ENCODE measurements at places on chromosomes 3 and 15. TPM values are rescaled to one million over a fixed set of nuclear protein-coding genes. Genes with fewer than 3 reads are reported as not detected.

The TNIK gene
- 28.8 TPM for total RNA-seq

The GPR27 gene
- 1.6 TPM for total RNA-seq

The BUB1B gene
- 95.3 TPM for total RNA-seq

The TNFAIP8L3 gene
- not detected for total RNA-seq

The GOLGA8T gene
- not detected for total RNA-seq

The SLC7A14 gene
- total RNA-seq = not detected

The LEO1 gene
- total RNA-seq = 31.4 TPM

The PIERCE2 gene
- 0.81 TPM for total RNA-seq

The SECISBP2L gene
- total RNA-seq = 36.8 TPM

The SH3BP5 gene
- 9.4 TPM for total RNA-seq

The CA12 gene
- 0.46 TPM for total RNA-seq

The C3orf38 gene
- 22.4 TPM for total RNA-seq

The TMEM212 gene
- total RNA-seq = not detected

- no peak for DNase-seq
These were observed 215.6 kb downstream of the RPLP1 start for GRCh38 chr15:69668039-69668705.

DNA sequence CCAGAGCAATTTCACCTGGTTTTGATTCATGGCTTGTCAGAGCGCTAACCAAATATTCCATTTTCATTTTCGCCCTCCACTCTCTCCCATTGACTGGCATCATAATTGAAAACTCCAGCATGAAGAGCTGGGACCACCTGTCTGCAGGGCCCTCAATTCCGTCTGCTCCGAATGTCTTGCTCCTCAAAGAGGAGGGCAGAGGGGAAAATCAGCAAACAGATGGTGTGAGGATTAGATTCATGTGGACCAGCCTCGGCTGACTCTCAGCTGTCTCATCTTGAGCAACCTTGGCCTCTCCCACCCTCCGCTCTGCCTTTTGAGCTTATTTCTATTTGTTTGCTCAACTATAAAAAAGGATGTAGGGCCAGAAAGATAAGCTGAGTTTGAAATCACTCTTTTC is 512.2 kb upstream of the PPP2R3A start:
- DNase-seq = no peak

DNA sequence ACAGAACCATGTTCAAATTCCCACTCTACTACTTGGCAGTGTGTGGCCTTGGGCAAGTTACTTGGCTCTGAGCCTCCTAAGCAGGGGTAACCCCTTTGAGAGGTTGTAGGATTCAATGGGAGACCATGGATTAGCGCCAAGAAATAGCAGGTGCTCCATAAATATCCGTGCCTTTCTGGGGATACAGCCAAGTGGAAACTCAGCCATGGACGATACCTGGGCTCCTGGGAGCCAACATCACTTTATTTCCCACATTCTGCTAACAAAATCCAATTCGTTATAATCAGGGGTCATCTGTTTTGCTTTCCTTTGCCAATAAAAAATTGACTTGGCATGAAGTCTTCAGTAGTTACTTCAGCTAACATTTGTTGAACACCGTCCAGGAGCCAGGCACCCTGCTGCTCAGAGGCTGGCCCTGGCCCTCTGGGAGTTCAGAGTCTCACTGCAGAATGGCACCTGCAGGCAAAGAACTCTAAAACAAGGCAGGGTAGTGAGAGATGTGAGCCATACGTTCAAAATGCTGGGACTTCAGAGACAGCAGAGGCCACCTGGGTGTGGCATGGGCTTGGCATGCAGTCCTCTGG is 42.3 kb downstream of the ZDHHC19 start:
- DNase-seq = no peak

- no peak for DNase-seq
These were observed 26.1 kb upstream of the LOXL1 start for GRCh38 chr15:73900095-73900712.

GRCh38 chr3:105836533-105836932 is 32.3 kb downstream of the CBLB start:
- peak; percentile 73 for DNase-seq

GRCh38 chr3:67517781-67518180 is 136.6 kb downstream of the SUCLG2 start:
- DNase-seq = no peak

DNA sequence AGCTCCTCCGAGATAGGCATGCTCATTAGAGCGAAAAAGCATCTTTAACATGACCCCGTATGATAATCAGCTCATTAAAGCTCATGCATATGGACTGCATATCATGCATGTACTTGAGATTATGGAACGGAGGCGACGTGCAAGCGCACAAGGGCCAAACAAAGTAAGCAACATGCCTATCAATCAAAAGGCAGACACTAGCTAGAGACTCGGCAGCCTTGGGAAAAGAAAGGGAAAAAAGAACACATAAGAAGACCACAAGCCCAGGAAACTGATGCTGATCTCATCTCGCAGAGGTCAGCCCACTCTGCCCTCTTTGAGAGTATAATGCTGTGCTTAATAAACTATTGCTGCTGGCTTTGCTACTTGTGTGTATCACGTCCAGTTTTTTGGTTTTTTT is 2.6 kb upstream of the ACOX2 start:
- no peak for DNase-seq

- DNase-seq = no peak
These were observed 93.2 kb downstream of the BCHE start for GRCh38 chr3:165744025-165744424.

DNA sequence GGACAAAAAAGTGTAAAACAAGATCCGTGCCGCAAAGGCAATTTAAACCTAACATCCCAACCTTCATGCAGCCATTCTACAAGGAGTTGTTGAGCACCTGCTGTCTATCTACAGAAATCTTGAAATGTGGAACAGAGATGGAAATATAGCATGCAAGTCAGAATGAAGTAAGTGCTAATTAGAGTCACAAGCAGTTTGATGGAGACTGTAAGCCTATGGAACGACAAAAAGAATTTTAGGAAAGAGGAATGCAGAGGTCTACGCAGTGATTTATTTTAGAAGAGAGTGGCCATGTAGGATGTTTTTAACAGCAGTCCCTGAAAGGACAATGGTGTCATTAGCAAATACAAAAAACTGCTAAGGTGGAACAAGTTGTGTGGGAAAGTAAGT is 851 bp upstream of the DCBLD2 start:
- DNase-seq = no peak

DNA sequence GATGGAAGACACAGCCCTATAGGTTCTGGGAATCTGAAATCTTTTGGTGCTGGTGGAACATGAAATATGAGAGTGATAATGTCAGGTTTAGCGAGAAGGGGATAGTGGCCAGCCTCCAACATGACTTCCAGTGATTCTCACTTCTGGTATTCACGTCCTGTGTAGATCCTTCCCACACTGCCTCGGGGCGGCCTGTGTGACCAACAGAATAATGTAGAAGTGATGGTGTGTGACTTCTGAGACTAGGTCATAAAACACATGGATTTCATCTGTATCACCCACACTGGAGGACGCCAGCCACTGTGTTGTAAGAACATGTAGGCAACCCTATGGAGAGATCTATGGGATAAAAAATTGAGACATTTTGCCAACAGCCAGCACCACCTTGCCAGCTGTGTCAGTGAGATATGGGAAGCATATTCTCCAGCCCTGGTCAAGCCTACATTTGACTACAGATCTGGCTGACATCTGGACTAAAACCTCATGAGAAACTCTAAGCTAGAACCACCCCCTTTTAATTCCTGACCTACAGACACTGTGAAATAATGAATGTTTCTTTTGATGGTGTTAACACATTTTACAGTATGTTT is 25.5 kb upstream of the NUDT16 start:
- DNase-seq = no peak

DNA sequence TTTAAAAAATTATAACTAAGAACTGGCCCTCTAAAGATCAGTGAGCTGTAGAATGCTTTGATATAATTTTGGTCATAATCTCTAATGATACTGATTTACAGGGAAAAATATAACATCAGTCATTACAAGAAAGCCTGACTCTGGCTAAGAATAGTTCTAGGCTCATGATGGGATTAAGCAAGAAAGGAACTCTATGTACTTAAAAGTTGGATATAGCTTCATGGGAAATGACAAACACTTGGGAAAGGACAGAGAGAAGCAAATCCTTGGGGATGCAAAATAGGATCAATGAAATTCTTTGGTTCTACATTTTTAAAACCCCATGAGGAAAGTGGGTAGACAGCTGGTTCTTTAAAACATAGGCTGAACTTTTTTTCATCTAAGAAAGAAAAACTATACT is 472.7 kb upstream of the NR2F2 start:
- no peak for DNase-seq

- no peak for DNase-seq
These were observed 273.9 kb downstream of the TIGIT start for GRCh38 chr3:114567771-114568170.

GRCh38 chr3:125351152-125351551 is 24.0 kb downstream of the ZNF148 start:
- no peak for DNase-seq

GRCh38 chr3:73473898-73474416 is 150.8 kb downstream of the PDZRN3 start:
- DNase-seq = no peak

GRCh38 chr15:90435652-90436337 is 47.8 kb downstream of the IQGAP1 start:
- DNase-seq = no peak

DNA sequence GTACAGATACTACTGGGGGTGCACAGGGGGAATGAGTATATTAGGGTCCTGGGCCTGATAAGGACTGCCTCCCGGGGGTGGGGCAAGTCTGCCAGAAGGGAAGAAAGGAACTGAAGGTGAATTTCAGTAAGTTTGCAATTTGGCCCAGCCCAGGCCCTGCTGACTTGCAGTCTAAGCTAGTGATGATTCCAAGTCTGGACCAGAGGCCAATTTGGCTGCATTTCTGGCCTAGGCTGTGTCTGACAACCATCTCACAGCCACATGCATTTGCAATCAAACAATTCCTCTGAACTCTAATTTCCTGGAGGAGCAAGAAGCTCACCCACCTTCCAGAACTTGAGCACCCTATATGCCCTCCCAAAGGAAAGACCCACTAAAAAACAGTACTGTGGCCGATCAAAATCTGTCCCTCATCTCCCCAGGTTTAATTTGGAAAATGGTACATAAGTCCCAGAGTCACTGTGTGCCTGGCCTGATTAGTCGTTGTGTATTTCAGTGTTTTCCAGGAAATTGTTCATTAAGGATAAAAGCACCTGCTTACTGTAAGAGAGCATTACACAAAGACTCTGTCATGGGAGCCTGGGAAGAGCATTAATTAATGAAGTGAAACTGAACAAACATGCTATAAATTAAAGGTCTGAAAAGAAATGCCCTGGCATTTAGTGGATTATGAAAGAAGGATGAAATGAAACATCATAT is 114.5 kb downstream of the MEGF11 start:
- no peak for DNase-seq

GRCh38 chr3:33144433-33144832 is 30.6 kb downstream of the CRTAP start:
- peak; percentile 63 for DNase-seq

DNA sequence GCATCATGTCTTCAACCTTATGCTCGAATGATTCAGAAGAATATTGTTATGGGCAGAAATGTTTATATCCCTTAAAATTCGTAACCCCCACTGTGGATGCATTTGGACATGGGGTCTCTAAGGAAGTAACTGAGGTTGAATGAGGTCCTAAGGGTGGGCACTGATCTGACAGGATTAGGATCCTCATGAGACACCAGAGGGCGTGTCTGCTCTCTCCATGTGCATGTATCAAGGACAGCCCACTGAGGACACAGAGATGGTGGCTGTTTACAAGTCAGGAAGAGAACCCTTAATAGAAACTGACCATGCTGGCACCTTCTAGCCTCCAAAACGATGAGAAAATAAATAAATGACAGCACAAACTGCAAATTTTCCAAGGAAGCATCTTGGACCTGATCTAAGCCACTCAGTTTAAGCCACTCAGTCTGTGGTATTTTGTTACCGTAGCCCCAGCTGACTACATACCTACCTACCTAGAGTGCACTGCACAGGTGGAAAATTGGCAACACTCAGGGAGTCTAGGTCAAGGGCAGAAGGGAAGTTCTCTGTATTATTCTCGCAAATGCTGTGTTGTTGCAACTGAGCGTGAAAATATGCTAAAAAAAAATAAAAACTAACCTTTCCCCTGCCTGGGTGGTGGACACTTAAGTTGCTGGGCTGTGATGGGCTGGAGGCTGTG is 126.6 kb downstream of the TJP1 start:
- DNase-seq = no peak

- no peak for DNase-seq
These were observed 109.7 kb downstream of the UBE2E2 start for GRCh38 chr3:23312866-23313265.

DNA sequence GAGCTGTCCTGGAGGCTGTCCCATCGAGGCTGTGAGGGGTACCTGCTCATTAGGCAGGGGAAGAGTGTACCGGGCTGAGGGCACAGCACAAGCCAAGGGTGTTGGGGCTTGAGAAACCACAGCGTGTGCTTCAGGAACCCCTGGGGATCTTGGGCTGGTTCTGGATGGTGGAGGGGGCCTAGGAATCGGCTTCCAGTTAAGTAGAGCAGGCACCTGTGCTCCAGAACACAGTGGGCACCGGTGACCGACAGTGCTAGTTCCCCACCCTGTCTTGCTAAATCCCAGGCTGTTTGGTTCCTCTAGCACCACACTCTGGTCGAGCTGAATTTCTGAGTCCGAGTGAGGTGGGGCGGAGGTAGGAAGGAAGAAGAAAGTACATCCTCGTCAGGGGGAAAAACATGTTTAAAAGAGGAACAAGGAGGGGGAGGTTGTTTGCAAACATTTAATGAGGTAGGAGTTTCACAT is 29.1 kb downstream of the SLC6A6 start:
- DNase-seq = no peak

- DNase-seq = no peak
These were observed 506.5 kb upstream of the TBL1XR1 start for GRCh38 chr3:177703788-177704187.

DNA sequence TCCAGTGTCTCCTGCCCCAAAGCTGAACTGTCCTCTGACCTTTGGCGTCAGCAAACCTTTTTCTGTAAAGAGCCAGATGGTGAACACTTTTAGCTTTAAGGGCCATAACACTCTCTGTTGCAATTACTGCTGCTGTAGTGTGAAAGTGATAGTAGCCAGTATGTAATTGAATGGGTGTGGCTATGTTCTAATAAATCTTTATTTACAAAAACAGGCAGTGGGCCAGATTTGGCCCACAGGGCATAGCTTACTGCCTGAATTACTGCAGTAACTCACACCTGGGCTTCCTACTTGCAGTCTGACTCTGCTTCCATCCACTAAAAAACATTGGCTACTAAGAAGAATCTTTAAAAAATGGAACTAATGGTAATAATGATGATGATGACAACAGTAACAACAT is 68.0 kb upstream of the SLC6A11 start:
- DNase-seq = no peak

Measured in activated CD4-positive, alpha-beta T cell treated with anti-CD3 and anti-CD28 coated beads for 36 hours (primary cell).